Dermis blood vessel endothelial cell (primary cell): ENCODE measurements at places on chromosomes 4 and X. TPM values are rescaled to one million over a fixed set of nuclear protein-coding genes. Genes with fewer than 3 reads are reported as not detected.

GRCh38 chr4:138579146-138579545 is 337.0 kb upstream of the SLC7A11 start:
- DNase-seq, result no peak

- peak; percentile 64 for DNase-seq
Observed at GRCh38 chr4:123352240-123352945, 44.2 kb upstream of the SPRY1 start.

DNA sequence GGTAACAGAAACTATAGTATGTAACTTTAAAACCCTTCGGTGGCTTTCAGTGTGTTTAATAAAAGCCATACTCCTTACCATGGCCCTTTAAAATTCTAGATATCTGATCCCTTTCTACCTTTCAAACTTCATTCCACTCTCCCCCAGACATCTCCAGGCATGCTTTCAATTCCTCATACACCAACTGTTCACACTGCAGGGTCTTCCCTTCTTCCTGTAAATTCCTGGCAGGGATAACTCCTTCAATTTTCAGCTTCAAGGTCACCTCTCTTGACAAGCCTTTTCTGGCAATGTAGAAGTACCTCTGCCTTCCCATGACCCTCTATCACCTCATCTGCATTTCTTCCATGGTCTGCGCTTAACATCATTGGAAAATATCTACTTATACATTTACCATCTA is 60.8 kb downstream of the WDFY3 start:
- no peak for DNase-seq

- peak; percentile 71 for DNase-seq
Observed at GRCh38 chr4:16608123-16608522, 290.3 kb downstream of the LDB2 start.

DNA sequence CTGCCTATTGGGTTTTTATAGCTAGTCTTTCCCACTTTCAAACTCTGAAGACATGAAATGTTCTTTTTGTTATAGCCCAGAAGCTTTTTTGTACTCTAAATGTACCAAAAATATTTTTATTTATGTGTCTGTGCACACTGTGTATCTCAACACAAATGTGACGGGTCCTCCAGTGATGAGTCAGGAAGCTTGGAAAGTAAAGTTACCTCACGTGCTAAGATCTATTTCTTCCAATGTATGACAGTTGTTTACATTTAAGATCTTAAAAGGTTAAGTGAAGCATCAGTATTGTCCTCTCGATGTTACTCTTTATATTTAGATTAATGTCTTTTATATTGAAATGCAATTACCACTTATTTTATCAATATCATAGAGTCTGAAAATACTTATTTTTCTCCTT is 29.1 kb upstream of the PRSS12 start:
- DNase-seq, result no peak

DNA sequence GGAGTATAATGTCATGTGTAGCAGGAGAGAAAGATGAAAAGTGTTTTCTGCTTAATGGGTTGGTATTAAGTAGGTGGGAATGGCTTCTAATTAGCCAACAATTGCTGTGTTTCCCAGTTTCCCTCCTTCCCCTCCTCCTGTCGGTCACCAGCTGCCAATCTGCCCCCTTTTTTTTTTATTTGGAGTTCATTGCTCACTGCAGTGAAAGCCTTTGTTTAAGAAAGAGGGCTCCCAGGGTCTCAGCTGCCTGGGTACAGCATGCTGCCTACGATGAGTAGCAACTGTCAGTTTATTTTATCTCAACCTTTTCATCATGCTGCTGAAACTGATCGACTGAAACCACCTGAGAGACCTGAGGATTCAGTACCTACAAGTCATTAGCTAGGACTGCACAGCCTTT is 149.0 kb downstream of the POU4F2 start:
- DNase-seq, result no peak

- DNase-seq, result no peak
Observed at GRCh38 chr4:15694431-15694830, 8.4 kb upstream of the BST1 start.

- peak; percentile 68 for DNase-seq
Observed at GRCh38 chrX:100673397-100673953, 29.5 kb downstream of the SRPX2 start.

GRCh38 chr4:83269256-83269655 is 15.3 kb downstream of the COQ2 start:
- DNase-seq, result no peak

DNA sequence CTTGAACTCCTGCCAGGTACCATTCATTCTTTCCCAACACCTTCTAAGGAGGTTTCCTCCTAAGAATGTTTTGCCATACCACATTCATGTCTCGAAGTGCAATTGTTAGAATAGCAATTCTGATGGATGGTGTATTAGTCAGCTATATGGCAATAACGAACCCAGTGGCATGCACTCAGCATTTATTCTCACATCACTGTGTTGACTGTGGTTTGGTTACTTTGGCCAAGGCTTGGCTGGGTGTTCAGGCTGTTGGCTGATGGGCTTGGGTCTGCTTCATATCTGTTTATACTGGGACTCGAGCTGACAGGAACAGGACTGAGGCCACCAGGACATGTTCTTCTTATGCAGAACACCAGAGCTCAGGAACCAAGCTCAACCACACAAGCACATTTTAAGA is 31.7 kb downstream of the PSAPL1 start:
- DNase-seq, result no peak

- DNase-seq, result no peak
Observed at GRCh38 chr4:126354784-126355183, 1040.0 kb downstream of the FAT4 start.

DNA sequence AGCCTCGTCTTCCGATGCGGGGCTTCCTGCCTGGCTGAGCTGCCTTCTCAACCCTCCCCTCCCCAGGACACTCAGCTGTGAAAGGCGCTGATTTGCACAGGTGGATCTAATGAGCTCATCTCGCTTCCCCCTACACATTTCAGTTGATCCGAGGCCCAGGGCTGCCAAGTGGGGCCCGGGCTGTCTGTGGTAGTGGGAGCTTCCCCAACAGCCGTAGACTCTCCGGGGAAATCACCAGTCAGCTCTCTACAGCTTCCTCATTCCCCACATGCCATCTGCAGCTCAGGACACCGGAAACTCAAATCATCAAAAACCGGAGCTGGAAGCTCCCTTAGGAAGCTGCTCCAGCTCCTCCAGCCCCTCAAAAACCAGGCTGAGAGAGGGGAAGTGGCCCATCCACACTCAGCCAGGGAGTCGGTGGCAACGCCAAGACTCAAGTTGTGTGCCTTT is 56.2 kb downstream of the SMIM20 start:
- DNase-seq, result no peak

GRCh38 chrX:40300286-40300890 is 202.6 kb upstream of the BCOR start:
- no peak for DNase-seq

- DNase-seq, result no peak
Observed at GRCh38 chr4:73589261-73589847, 30.9 kb downstream of the RASSF6 start.

GRCh38 chr4:66284991-66285451 is 614.7 kb upstream of the EPHA5 start:
- DNase-seq, result no peak

GRCh38 chr4:173990869-173991210 is 292.6 kb downstream of the FBXO8 start:
- no peak for DNase-seq

DNA sequence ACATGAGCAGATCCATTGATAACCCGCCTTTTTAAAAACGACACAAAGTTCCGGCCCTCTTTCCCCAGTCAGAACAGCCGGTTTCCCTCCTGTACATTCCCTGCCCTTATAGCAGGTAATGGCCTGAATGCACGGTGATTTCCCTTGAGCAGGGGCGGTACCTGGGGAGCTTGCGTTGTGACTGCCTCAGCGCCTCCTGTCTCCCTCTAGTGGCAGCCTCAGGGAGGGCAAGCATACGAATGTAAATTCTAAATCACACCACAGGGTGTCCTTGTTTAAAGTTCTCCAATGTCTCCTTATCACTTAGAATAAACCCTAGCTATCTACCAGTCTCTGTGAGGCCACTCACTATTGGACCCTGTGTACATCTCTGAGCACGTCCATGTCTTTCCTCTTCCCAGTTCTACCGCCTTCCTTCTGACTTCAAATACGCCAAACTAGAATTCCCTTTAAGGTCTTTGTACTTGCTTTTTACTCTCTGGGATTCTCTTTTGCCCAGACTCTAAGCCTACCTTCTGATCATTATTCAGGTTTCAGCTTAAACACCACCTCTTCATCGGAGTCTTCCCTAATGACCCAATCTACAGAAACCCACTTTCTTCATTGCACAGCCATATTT is 18.4 kb upstream of the LDB2 start:
- DNase-seq, result peak; percentile 84

DNA sequence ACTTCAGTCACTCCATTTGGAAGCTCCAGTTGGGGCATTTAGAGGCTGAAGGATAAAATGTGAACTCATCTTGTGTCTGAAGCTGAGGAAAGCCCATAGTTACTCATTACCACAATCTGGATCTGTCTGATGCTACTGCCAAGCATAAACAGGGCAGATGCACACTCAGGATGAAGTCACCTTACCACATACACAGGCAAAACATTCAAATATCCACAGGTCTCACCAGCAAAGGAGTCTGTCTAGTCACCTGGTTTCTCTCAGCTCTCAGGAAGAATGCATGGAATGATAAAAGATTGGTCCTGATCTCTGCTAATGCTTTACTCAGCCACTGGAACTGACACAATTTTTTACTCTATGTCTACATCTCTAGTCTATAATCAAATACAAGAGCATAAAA is 13.0 kb upstream of the ODAPH start:
- no peak for DNase-seq

- DNase-seq, result no peak
Observed at GRCh38 chr4:1214101-1215095, 34.5 kb downstream of the CTBP1 start.

DNA sequence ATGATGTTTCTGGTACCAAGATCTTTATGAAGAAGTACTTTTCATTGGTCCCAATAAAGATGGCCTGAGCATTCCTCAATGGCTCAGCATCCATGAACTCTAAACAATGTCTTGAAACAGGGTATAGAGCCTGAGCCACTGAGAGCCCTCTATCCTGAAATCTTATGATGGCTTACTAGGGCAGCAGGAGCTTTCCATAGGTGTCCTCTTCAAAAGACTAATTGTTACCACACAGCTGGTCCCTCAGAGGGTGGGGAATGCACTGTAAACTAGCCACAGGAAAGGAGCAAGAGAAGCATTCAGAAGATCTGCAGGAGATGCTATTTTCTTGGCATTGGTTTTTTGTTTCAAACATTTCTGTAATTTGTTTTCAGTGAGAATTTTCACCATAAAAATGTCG is 5.6 kb upstream of the BANK1 start:
- DNase-seq, result no peak

- no peak for DNase-seq
Observed at GRCh38 chrX:72159769-72160168, 21.8 kb upstream of the PIN4 start.

DNA sequence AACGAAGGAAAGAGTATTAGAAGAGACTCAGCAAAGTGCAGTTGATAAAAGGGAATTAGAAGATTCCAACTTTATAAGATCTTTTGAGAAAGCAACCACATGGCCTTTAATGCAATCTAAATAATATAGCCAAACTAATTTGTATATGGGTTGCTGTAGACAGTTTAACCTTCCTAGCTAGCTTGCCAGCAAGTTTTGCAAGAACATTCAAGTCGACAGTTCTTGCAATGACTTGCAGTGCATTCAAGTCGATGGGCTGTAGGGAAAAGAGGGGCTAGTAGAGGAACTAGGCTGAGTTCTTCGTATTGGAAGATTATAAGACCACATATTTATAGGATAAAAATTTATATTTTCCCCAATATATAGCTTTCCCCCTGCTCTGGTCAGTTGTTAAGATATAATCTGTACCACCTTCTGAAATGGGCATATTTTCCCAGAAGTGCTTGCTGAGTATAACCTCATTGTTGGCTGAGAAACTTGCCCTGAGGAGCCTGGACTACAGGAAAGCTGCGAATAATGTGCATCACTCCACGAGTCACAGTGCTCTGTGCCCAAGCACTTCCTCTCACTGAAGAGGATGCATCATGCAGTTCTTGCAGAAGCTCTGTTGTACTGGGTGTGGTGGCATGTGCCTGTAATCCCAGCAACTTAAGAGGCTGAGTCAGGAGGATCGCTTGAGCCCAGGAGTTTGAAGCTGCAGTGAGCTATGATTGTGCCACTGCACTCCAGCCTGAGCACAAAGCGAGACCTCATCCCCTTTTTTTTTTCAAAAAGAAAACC is 56.7 kb downstream of the DOCK11 start:
- no peak for DNase-seq

CPZ gene
- not detected in 2 replicates for total RNA-seq

SH3RF1 gene
- 10.8 and 11.2 TPM in 2 replicates for total RNA-seq

TMEM255A gene
- not detected in 2 replicates for total RNA-seq

L1CAM gene
- 1.1 and 2.4 TPM in 2 replicates for total RNA-seq
